ENCODE measurements at places on chromosomes 1 and 21. TPM values are rescaled to one million over a fixed set of nuclear protein-coding genes. Genes with fewer than 3 reads are reported as not detected.
A peak's percentile ranks its signal among the peaks of the same experiment; 100 is the strongest.

Gene S100A2
- total RNA-seq, result 22,376 TPM

DNA sequence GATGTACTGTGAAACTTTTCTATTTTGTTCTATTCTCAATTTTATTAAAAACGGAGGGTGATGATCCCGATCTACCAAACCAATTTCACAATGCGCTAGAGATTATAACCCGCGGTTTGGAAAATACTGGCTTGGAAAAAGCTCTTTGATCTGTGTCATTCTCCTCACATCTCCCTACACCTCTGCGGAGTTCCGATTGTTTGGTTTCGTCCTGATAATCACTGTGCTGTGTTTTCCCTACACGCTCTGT lies 536 bp upstream of the ABCD3 start:
- DNase-seq, result no peak

DNA sequence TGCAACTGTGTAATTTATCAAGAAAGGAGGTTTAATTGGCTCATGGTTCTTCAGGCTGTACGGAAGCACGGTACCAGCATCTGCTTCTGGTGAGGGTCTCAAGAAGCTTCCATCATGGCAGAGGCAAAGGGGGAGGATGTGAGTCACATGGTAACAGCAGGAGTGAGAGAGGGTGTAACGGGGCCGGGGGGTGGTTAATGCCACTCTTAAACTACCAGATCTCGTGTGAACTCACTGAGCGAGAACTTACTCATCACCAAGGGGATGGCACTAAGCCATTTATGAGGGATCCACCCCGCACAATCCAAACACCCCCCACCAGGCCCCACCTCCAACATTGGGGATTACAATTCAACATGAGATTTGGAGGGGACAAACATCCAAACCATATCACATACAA lies 21.0 kb upstream of the IFFO2 start:
- DNase-seq, result no peak

Gene ATP1A2
- total RNA-seq, result not detected

DNA sequence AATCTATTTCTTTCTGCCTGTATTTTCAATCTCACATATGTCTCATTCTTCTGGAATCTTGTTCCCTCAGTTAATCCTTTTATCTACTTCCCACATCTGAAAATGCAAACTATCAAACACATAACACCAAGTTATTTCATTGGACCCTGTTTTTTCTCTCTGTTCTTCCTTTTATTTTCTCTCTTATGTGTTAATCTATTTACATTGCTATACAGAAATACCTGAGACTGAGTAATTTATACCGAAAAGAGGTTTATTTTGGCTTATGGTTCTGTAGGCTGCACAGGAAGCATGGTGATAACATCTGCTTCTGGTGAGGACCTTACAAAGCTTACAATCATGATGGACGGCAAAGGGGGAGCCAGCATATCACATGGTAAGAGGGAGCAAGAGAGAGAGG lies 247.6 kb downstream of the TGFB2 start:
- peak; percentile 72 for DNase-seq

DNA sequence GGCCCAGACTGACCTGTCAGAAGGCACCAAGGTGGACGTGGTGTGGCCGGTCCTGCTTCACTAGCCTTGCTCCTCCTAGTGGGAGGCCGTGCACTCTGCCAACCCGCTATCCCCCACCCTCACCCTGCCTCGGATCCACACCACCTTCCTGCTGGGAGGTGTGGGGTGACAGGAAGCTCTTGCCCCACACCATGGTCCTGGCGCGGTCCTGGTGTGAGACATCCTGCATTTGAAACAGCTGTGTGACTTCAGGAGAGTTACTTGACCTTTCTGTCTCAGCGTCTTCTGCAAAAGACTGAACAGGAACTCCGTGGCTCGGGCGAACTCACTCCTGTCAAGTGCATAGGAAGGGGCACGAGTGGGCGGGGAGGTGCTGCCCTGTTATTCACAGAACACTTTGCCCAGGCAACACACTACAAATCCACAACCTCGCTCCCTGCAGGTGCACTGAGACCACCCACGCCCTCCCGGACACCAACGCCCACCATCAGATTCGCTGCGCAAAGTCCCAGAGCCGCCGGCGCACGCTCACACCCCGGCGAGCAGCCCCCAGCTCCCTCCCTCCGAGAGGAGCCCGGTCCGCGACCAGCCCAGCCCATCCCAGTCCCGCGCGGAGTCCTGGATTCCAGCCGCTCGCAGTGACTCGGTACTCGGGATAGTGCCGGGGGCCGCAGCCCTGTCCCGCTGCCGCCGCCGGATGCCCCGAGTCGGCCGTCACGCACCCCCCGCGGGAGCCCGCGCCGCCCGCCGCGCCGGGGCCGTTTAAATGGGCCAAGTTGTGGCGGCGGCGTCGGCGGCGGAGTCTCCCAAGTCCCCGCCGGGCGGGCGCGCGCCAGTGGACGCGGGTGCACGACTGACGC lies at the start of gene SAMD11:
Gene SAMD11 (plus strand): TSS at position 793 of the 860 bp plus-strand sequence. CDS start 509 bp downstream, outside the sequence.
- DNase-seq, result no peak

- no peak for DNase-seq
These were observed 96.5 kb upstream of the CD34 start for GRCh38 chr1:208007319-208007937.

DNA sequence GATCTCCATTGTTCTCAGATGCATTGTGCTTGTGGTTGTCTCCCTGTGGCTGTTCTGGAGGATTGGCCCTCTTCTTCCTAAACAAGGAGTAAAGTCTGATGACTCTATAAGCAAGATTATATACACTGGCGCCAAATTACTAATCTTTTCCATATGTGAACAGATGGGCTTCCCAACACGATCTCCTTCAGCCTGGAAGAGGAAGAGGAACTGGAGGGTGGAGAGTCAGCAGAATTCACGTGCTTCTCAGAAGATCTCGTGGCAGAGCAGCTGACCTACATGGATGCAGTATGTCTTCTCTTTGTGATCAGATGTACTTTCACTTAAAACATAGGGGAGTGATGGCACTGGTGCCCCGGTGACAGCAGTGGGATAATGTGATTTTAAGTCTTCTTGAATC lies 78.7 kb downstream of the RGL1 start:
- no peak for DNase-seq

Gene ATAD3C
- 0.51 TPM for total RNA-seq

DNA sequence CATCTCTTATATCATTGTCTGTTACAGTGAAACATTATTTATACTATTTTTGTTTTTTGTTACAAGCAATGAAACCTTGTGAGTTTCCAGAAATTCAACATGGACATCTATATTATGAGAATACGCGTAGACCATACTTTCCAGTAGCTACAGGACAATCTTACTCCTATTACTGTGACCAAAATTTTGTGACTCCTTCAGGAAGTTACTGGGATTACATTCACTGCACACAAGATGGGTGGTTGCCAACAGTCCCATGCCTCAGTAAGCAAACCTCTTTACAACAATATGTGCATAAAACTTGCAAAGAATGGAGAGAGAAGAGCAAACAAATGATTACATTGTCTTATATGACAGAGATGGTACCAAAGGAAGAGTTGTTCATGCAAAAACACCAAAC lies 22.4 kb downstream of the CFHR4 start:
- no peak for DNase-seq

Data from foreskin keratinocyte (primary cell).